ENCODE measurements at places on chromosomes 7 and 10.

DNA sequence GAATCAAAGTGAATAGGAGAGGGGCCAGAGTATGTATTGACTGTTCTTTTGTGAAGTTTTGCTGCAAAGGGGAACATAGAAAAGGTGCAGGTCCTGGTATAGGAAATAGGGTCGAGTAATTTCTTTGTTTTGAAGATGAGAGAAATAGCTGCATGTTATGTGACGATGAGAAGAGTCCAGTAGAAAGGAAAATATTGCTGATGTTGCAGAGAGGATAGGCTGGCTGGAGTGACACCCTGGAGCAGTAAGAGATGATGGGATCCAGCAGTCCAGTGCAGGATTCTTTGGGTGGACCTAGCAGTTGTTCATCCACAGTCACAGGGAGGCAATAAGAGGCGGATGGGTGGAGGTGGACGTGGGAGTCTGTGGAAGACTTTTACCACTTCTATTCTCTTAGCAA, 2.1 kb upstream of the BMS1 start:
- no peak for DNase-seq

DNA sequence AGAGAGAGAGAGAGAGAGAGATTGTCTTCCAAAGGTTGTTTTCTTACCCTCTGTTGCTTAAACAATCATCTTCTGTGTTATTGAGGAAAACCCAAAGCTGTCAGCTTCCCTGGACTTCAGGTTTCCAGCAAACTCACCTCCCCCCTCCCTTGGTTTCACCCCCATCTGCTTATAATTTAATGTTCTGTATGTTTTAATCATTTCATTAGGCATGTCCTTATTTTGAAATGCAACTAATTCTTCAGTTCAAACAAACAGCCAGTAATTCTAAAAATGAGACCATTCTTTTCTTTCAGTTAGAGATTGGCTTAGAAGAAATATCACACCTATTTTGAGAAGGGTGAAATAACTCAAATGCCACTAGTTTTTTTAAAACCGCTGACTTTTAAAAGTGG, 102.9 kb downstream of the FAM204A start:
- DNase-seq, result no peak

DNA sequence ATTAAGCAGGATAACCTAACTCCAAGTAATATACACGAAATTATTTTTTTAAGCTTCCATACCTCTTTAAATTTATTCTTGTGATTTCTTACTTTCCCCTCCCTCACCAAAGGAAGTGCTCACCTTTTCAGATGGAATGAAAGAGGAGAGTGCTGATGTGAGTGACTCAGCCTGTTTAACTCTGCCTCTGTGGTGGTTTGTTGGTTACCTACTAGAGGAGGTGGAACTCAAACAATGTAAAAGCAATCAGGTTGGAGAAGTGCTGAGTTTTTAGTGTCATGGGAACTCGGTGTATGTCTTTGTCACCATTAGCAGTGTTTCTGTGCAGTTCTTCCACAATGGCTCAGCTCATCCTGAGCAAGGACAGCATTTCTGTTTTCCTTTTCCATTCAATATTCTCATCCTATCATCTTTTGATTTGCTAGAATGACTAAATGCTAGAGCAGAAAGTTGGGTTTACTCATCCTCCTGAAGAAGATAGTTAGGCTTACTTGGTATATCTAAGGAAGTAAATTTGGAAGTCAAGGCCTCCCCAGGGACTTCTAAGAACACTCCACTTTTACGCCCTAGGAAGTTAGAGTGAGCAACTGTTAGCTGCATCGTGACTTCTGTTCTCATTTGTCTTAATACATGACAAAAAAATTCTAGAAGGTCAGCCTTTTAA, 6.0 kb downstream of the ADD3 start:
- no peak for DNase-seq

GRCh38 chr7:106329408-106329807, 44.6 kb upstream of the NAMPT start:
- DNase-seq, result no peak

GRCh38 chr10:125151553-125152449, 8.6 kb downstream of the CTBP2 start:
- no peak for DNase-seq

GRCh38 chr10:60082744-60083344, 176.5 kb upstream of the CCDC6 start:
- DNase-seq, result no peak

- DNase-seq, result no peak
Observed at GRCh38 chr7:134473861-134474291, 15.0 kb upstream of the AKR1B1 start.

DNA sequence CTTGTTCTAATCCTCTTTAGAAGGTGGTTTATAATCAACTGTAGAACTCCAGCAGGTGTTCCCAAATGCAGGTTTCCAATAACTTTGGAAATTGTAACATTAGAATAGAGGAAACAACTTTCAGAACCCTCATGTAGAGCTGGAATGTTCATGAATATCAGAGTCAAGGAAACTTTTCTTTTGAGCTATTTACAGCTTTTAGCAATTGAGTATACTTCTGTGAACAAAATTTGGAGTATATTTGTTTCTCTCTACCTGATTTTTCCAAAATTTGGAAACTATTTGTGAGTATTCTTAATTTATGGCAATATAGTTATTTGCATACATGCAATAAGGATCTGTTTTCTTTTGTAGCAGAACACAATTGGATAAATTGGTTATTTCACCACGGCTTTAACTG, 2.8 kb upstream of the CFAP43 start:
- DNase-seq, result no peak

DNA sequence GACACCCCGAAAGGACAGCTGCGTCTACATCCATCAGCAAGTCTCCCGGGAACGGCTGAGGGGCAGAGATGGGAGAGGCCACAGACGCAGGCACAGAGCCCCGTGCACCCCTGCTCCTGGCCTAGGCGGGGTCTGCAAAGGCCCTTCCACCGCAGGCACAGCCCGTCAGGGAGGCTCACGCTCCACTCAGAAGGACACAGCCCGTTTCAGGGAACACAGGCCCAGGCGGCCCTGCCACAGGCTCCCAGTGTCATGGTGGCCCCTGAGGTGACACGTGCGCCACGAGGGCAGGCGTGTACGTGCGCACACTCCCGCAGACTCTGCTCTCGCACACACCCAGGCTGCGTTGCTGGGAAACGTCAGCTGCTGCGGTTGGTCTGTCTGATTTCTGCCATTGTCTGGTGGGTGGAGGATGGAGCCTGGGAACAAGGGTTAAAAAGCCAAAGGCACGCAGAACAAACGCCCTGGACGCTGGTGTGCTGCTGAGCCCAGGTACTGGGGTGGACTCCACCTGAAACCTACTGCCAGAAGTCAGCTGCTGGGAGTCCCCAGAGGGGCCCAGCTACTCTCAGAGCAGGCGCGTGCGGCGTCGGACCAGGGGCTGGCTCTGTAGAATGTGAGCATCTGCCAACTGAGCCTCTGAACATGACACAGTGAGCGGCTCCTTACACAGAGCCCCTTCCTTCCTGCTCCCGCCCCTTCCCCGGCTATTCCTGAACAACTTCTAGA, 13.1 kb downstream of the GPER1 start:
- no peak for DNase-seq

GRCh38 chr7:99897322-99898022, 20.6 kb upstream of the OR2AE1 start:
- no peak for DNase-seq

- no peak for DNase-seq
Observed at GRCh38 chr7:94129443-94130140, 125.4 kb upstream of the BET1 start.

- DNase-seq, result no peak
Observed at GRCh38 chr7:25073451-25073850, 51.6 kb downstream of the CYCS start.

- no peak for DNase-seq
Observed at GRCh38 chr10:44513591-44513990, 128.7 kb upstream of the CXCL12 start.

GRCh38 chr7:93374345-93374940, 142.3 kb downstream of the VPS50 start:
- no peak for DNase-seq

DNA sequence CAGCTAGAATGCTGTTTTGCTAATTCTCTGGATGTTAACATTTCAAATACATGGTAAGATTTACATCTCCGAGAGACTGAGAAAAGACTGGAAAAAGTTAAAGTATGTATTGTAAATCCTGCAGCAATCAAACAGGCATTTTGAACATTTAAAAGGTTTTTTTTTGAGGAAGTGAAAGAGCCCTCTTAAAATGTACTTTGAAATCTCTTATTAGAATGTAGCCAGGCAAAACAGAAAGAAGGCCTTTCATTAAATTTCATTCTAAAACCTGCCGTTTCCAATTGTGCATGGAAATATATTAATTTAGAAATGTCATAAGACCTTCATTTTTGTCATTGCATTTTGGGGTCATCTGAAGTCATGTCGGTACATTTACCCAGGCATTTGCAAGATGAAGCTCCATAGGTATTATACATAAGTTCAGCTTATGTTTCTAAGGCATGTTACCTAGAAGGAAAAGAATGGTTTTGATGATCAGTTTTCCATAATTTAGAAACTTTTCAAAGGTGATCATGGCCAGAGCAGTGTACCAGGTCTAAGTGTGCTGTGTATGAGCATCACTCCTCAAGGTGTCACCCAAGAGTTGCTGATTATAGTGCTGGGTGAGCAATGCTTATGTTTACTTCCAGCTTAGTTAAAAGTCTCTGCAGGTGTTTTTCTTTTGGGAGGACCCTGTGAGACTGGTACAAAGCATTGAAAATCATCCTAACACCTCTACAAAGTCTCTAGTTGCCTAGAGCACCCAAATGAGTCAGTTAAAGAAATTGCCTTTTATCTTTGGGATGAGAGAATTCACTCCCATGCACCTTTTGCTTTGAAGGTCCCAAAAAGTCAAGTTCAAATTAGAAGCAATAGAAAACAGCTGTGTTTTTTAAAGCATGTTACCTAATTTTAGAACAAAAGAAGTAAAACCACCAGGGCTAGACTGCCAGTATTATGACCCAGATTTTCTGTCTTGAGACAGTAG, 7.1 kb downstream of the ZNF736 start:
- DNase-seq, result no peak

DNA sequence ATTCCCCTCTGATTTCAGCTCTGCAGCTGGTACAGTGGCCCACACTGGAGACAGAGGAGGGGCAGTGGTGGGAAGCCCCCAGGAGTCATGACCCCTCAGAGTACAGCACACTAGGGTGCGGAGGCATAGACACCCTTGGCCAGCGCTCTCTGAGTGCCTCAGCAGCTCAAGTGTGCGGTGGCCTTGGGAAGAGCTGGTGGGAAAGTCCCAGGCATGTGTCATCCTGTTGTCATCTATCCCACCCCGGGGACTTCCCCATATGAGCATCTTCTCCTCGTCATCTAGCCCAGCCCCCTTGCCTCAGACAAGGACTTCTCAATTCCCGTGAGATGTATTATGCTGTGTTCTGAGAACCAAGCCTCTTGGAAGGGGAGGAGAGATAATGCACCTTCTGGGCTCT, 15.6 kb upstream of the PPIF start:
- no peak for DNase-seq

GRCh38 chr10:32887481-32887880, 70.5 kb downstream of the ITGB1 start:
- DNase-seq, result no peak

DNA sequence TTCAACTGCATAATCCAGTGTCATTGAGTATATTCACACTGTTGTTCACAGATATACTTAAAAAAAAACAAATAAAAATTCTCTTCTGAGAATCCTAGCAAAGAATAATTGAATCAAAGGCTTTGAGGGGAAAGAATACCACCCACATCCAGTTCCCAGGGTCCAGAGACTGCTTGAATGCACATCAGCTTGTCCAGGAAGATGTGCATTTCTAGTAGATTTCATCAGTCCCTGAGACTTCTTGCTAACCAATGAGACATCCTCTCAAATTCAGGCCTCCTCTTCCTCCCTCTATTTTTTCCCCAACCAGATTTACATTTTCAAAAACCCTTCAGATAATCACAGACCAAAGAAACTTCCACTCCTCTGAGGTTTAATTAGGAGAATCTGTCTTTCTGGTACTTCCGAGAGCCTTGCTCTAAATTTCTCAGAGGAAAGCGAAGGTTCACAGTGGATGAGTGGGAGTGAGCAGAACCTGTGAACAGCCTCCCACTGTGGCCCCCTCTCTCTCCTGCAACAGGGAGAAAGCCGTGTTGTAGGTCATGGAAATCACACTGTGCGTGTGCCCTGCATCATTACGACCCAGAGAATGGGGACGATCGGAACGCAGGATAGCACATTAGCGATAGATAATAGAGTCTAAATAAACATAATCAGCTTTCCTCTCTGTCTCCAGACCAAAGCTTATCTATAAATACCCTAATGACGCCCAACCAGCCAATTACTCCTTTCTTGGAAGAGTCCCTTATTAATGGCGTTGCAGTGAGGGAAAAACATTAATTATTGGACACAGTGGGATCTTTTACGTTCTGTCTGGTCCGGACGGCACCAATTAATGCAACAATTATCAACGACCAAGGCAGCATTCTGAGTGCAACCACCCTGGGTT, 212.5 kb downstream of the EMX2 start:
- DNase-seq, result no peak

DNA sequence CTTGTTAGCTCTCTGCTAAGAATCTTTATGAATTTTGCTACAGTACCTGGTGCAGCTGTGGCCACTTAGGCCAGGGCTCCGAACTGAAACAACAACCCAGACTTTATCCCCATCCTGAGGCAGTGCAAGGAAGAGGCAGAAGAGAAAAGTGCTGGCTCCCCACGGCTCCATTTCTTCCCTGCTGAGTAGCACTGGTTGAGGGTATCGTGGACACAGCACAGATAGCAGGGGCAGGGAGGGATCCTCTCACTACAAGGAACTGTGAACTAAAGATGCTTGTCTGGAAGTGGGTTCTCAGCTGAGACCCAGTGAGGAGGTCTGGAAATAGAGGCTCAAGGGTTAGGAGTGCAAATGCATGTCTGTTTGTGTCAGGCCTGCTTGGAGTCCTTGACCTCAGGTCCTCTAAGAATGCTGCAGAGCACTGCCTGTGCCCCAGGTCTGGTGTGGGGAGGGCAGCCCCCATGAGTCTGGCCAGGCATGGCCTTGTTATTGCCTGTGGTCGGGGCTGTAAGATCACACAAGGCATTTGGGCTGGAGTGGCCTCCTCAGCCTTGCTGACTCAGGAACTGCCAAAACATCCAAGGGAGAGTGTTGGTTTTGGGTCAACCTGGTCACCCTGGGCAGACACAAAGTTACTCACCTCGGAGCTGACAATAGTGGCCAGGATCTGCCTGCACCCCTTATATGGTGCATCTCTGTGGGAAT, 58.1 kb downstream of the DMBT1 start:
- DNase-seq, result no peak

DNA sequence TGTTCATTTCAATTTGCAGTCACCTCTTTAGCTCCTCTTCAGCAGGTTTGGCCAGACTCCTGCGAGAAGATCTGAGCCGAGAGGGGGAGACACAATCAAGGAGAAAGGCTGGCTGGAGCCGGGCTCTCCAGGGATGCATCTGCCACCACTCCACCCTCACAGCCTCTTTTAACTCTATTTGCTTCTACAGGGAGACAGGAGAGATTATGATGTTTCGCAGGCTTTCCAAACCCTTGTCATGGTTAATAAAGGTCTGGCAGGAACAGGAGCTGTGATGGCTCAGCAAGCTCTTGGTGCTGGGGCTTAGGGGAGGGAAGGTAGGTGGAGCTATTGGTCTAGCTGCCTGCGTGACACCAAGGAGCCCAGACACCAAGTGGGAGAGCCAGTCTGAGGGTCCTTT, 448.1 kb upstream of the PODXL start:
- DNase-seq, result no peak

- DNase-seq, result no peak
Observed at GRCh38 chr7:45435846-45436245, 138.3 kb upstream of the ADCY1 start.
